AG04450 (cell line): ENCODE measurements at places on chromosomes 4 and X.

- DNase-seq = no peak
Measured at GRCh38 chrX:7045238-7045955, 102.1 kb upstream of the STS start.

GRCh38 chr4:136573460-136573859, 958.8 kb downstream of the PCDH18 start:
- DNase-seq = no peak

DNA sequence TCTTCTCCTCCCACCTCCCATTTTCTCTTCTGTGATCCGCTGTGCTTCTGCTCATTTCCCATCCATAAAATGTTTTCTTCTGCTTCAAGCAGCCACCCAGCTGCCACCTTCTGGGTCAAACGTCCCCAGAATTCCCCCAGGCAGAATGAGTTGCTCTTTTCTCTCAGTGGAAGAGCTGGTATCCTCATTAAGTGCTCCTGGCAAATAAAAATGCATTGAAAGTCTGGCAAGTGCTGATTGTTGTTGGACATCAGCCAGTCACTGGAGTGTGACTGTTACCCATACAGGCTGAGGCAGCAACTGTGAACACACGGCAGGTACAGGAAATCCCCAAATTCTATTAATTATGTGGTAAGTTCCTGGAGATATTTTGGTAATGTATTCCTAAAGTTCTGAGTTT, 52.6 kb downstream of the LIMCH1 start:
- DNase-seq = no peak

DNA sequence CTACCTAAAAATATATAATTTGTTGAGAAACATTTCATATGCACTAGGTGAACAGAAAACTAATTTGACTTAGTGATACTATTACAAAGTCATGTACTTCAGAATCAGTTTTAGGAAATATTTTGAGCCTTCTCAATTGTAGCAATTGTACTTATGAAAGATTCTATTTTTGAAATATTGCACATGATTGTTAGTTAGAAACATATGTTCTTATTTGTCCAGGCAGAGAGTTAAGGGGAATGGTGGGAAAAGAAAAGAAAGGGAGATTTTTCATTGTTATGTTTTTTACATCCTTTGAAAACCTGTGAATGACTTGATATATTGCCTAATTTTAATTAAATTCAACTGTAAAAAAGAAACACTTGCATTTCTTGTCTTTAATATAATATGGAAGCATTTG, 66.0 kb downstream of the GLRB start:
- DNase-seq = no peak

GRCh38 chrX:84724576-84724975, 222.3 kb upstream of the HDX start:
- DNase-seq = no peak

DNA sequence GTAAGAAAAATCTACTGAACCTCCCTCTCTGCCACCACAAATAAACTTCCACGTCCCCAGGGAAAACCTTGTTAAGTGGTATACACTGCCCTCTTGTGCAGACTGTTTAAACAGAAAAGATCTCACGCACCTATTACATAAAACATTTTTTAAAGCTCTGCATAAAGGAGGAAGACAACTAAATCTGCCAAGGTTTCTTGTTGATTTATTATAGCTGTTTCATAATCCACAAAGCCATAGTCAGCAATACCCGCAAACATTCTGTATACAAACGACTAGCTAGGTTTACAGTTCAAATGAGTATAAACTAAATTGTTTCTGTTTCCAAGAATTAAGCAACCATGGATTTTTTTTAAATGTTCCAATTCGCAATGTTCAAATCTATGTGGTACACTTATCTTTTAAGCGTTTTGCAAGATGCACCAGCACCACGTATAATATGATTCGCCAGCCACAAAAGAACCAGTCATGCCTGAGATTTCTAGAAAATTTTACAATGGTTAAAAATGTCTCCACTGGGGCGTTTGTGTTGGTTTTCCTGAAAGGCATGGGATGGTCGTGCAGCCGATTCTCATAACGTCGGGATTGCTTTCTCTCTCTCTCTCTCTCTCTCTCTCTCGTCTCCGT, 164.6 kb downstream of the PRKX start:
- peak; percentile 62 for DNase-seq

GRCh38 chrX:30039768-30040167, 175.6 kb upstream of the MAGEB2 start:
- DNase-seq = no peak

GRCh38 chr4:119666653-119667091, 38.1 kb upstream of the PDE5A start:
- no peak for DNase-seq

DNA sequence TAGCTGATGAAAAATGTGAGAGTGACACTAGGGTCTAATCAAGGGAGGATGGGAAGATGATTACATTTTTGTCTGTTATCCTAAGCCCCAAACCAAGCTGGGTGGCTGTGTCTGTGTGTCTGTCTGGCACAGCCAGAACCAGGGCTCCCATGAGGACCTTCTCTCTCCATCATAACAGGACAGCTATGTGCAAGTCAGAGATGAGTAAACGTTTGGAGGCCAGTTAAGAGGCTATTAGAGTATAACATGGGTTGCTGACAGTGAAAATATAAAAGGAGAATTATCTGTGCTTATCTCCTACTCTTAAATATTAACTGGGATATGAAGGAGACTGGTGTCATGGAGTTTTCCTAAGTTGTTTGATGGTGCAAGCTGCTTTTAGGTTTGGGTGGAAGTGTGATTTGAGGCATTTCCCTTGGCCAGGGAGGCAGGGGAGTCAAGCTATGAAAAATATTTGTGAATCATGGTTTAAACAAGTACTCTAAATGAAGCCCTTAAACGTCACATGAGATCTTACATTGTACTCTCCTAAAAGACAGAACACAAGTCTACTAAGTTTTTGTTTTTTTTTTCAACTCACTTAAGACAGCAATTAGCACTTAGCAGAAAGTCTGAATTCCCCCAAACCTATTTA, 156.2 kb downstream of the ENOX2 start:
- DNase-seq = no peak

- no peak for DNase-seq
Measured at GRCh38 chr4:10272511-10272910, 155.9 kb upstream of the WDR1 start.
